ENCODE measurements at places on chromosomes 7 and 10. TPM values are rescaled to one million over a fixed set of nuclear protein-coding genes. Genes with fewer than 3 reads are reported as not detected.

GRCh38 chr10:12710594-12711349 lies 290.7 kb downstream of the CCDC3 start:
- DNase-seq: no peak

DNA sequence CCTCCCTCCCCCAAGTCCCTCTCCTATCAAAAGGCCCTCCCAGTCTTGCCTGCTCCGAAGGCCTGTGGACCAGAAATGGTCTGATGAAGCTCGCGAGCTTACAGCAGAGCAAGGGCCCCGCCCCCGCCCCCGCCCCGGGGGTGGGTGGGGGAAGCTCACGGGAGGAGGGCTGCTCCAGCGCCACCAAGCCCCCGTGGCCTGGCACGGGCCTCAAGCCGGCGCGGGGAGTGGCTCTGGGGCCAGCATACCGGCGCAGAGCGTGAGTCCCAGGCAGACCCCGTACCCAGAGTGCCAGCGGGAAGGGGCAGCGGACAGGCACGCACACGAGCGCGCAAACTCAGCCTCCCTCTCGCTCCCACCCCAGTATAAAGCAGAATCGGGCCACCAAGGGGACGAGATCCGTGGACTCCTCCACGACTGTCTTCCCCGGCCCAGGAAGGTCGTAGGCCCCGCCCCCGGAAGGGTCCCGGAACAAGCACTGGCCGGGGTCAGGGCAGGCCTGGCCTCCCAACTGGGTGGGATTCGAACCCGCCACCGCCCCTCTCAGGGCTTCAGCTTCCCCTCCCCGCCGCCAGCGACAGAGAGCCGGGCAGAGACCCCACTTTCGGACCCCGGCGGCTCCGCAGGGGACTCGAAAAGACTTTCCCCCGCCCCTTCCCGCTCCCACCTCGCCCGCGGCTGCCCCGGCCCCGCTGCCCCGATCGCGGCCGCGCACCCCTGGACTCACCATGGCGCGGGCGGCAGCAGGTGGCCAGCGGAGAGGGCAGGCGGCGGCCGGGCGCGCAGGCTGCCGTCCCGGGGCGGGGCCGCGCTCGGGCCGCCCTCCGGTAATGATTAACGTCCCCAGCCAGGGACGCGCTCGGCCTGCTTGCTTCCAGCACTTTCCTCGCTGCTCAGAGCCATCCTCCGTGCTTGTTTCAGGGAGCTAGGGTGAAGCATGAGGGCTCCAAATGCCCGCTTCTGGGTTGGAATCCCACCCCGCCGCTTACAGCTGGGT lies at the start of gene PCBD1:
Gene PCBD1, minus strand, starts transcription at position 762 of the 997 bp plus-strand sequence. Its CDS starts 32 bp downstream, at position 730.
- no peak for DNase-seq

GRCh38 chr10:62818426-62819011 lies 2.4 kb upstream of the EGR2 start:
- no peak for DNase-seq

GRCh38 chr10:67785098-67785497 lies 52.9 kb downstream of the DNAJC12 start:
- no peak for DNase-seq

- no peak for DNase-seq
Measured at GRCh38 chr7:94178230-94178629, 174.1 kb upstream of the BET1 start.

DNA sequence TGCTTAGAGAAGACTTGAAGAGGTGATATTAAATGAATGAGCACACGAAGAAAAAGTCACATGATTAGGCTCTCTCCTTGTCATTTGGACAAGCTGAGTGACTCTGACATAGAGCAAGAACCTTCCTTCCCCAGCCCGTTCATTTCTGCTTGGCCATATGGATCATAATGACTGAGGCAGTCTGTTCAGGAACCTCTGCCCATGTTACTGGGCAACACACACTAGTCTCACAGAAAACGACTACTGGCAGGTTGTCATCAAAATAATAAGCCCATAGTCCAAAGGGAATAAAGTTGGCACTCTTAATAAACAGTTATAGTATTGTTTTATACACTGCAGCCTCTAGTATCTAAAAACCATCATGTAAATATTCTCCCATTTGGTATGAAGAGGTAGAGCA lies 635.0 kb downstream of the REEP3 start:
- no peak for DNase-seq

DNA sequence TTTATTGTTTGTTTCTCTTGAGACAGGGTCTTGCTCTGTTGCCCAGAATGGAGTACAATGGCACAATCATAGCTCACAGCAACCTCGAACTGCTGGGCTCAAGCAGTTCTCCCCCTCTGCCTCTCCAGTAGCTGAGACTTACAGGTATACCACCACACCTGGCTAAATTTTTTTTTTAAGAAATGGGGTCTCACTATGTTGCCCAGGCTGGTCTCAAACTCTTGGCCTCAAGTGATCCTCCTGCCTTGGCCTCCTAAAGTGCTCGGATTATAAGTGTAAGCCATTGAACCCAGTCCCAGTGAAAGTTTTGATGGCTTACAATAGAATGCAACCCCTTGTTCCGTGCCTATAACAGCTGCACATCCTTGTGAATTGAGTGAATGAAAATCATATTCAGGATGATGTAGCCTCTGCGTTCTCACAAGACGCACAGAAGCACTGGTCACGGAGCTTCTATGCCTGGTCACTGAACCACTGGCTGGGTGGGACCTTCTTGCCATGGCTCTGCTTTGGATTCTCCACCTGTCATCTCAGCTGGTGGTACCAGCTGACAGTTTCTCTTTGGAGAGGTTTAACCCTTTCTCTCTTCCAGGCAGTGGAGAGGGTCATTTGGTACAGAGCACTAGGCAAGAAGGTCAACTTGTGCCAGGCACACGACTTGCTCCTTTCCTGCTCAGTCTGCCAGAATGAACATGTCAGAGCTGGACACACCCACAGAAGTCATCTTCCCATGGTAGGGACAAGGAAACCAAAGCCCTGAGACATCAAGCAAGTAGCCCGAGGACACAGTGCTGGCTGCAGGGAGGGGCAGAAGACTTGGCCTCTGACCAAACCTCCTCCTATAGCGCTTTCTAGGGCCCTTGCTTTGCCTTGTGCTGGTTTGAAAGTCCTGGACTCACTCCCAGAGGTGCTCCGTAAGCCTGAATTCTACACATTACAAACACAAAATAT lies 89.6 kb downstream of the ATXN7L1 start:
- DNase-seq: no peak

GRCh38 chr10:34584164-34584563 lies 230.9 kb downstream of the PARD3 start:
- no peak for DNase-seq

- no peak for DNase-seq
Measured at GRCh38 chr7:119329715-119330114, 943.3 kb upstream of the KCND2 start.

DNA sequence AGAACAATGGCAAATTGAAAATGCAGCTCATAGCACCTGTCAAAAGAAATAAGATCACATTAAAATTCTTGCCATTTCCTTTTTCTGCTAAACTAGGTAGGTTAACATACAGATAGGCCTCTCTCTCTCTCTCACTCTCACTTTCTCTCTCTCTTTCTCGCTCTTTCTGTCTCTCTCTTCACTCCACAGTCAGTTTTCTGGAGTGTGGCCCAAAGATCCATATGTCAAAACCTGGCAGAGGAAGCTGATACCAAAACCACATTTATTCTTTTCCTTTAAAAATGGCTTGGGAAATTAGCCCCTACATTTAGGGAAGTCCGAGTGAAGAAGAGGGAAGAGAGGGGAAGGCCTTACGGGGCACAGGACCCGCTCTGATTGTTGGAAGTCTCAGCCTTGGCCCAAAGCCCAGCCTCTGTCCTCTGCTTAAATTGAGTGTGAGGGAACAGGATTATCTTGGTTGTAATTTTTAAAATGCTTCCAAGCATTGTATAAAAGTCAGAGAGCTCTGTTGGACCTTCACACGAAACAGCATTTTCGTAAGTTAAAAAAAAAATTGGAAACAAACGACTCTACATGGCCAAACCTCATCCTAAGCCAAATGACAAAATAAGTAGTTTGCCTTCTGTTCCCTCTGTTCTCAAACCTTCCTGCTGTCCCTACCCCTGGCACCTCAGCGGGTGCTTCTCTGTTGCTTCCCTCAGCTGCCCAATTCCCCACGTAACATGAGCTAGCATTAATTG lies 83.2 kb downstream of the FRMD4A start:
- DNase-seq: no peak

DNA sequence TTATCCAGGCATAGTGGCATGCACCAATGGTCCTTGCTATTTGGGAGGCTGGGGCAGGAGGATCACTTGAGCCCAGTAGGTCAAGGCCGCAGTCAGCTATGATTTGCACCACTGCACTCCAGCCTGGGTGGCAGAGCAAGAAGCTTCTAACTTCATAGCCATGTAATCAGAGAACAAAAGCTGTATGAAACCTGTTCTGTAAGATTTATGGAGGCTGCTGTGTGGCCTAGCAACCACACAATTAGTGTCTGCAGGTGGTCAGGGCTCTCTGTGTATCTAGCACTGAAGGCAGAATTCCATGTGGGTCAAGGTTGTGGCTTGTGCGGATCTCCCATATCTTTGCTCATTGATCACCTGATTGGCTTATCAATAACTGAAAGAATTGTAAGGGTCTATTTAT lies 221.5 kb upstream of the FOXK1 start:
- DNase-seq: no peak

DNA sequence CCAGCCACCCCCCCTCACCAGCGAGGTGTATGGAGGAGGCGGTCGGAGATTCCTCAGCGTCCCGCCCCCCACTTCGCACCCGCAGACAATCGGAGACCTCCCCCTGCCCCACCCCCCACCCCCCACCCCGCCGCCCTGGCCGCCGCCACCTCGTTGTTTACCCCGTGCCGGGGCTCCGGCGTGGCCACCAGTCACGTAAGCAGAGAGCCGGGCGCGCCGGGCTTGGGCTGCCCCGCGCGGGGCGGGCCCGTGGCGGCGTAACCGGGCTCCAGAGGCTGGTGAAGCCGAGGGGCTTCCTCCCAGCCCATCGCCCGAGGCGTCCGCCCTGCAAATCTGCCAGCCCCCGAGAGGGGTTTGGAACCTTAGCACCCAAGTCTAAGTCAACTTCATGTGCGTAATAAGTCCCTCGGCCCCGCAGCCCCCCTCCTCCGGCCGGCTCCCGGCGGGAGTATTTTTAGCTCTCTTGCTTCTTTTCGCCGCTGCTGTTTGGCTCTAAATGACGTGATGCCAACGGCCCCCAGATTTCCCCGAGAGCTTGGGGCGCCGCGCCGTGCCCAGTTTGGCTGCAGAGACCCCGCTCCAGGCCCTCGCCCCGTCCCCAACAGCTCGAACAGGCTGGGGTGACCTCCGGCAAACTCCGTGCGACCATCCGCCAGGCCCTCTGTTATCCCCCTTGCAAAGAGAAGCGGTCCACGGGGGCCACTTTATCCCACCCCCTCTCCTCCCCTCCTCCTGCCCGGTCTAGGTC lies 2.7 kb downstream of the MXI1 start:
- no peak for DNase-seq

DNA sequence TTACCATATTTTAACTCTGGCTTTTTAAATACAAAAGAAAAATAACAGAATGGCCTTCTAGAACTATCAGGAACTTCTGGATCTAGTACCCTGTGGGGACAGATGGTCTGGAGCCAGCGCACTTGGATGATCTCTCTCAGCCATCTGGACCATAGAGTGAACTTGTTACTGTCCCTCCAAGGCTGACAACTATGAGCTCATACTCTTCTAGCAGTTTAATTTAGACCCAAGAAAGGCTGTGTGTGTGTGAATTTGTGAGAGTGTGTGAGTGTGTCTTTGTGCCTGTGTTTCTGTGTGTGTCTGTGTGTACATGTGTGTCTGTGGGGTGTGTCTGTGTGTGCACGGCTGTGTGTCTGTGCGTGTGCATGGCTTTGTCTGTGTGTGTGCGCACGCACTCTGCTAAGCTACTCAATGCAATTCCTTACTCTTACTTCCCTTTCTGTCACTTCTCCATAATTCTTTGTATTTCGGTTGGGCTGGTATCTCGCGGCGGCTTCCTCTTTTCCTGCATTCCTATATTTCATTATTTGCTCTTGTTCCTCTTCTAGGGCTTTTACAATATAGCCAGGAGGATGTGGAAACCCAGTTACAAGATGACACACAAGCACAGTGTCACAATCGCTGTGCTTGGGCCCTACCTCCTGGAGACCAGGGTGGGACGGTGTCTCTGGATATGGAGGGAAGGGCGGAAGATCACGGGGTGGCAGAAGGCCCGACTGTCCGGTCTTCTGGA lies 51.9 kb downstream of the IKZF1 start:
- DNase-seq: no peak

- DNase-seq: no peak
Measured at GRCh38 chr7:947391-948210, 6.9 kb downstream of the ADAP1 start.

GRCh38 chr7:133108023-133108422 lies 26.1 kb upstream of the CHCHD3 start:
- no peak for DNase-seq

- peak; percentile 24 for DNase-seq
Measured at GRCh38 chr10:11782793-11783557, 40.2 kb upstream of the PROSER2 start.

GRCh38 chr10:128763588-128763987 lies 637.4 kb upstream of the MKI67 start:
- no peak for DNase-seq

GRCh38 chr10:132798403-132798802 lies 12.5 kb upstream of the NKX6-2 start:
- no peak for DNase-seq

- DNase-seq: no peak
Measured at GRCh38 chr10:17730667-17731066, 21.3 kb upstream of the TMEM236 start.

- no peak for DNase-seq
Measured at GRCh38 chr10:89342206-89342958, 14.6 kb downstream of the IFIT3 start.

Gene HSPB1
- 422 TPM for total RNA-seq

Gene MGMT
- 27.3 TPM for total RNA-seq

Gene TWIST1
- total RNA-seq: not detected

Gene GDF2
- total RNA-seq: not detected

Gene ZNF775
- 14.7 TPM for total RNA-seq

Gene LRRC18
- total RNA-seq: not detected

Gene ACHE
- 10.4 TPM for total RNA-seq

Gene CPED1
- total RNA-seq: 0.39 TPM

Gene FGFBP3
- 1.5 TPM for total RNA-seq
